Dermis microvascular lymphatic vessel endothelial cell (primary cell): ENCODE measurements at places on chromosomes 1 and 21. TPM values are rescaled to one million over a fixed set of nuclear protein-coding genes. Genes with fewer than 3 reads are reported as not detected.

GRCh38 chr21:31132574-31133242 is 94.4 kb upstream of the KRTAP19-8 start:
- DNase-seq: no peak

DNA sequence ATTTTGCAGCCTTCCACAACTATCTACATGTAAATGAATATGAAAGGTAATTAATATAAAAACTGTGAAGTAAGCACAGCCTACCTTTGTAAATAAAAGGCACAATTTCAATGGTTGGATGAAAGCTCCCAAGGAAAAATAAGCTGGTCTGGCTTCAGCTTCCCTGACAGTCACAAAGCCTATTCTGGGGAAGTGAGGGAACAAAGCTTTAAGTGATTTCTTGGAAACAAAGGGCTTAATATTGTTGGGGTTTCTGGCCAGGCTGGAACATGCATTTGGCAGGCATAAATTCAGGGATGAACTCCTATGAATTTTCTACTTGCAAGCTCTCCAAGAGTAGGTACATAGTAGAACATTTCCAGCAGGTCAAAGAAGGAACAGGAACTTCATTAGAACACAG is 17.3 kb downstream of the BCAS2 start:
- no peak for DNase-seq

- no peak for DNase-seq
These were observed 126.5 kb upstream of the TNFSF4 start for GRCh38 chr1:173333581-173333980.

DNA sequence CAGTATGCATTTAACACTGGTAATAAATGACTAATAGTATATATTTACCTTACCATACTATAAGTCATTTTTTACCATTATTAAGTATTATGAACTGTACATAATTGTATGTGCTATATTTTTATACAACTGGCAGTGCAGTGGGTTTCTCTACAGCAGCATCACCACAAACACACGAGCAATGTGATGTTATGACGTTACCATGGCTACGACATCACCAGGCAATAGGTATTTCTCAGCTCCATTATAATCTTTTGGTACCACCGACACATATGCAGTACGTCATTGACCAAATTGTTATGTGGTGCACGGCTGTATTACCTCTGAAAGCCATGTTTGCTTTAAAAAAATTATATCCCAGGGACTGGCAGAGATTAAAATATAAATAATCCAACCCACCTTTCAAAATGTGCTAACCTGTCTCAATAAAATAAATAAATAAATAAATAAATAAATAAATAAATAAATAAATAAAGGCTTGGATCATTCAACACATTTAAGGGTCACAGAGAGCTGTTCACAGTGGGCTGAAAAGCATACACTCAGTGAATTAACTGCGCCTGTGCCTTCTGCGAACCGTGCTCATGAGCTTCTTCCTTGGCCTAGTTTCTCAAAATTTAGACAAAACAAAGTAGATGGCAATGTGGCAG is 121.4 kb upstream of the SLC35F3 start:
- no peak for DNase-seq

DNA sequence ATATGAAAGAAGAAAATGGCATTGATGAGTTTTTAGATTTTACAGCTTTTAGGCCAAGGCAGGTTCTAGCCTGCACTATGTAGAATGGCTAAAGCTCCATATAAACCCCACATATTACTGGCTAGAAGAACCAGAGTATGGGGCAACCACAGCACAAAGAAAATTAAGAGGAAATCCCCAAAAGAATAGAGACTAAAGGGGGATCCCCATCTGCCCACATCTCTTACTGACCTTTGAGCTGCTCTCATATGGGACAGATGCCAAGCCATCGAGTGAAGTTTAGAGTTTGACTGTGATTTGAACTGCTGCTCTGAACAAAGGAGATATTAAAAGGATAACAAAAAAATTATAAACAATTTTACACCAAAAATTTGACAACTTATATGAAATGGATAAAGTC is 102.2 kb upstream of the HAO2 start:
- no peak for DNase-seq

DNA sequence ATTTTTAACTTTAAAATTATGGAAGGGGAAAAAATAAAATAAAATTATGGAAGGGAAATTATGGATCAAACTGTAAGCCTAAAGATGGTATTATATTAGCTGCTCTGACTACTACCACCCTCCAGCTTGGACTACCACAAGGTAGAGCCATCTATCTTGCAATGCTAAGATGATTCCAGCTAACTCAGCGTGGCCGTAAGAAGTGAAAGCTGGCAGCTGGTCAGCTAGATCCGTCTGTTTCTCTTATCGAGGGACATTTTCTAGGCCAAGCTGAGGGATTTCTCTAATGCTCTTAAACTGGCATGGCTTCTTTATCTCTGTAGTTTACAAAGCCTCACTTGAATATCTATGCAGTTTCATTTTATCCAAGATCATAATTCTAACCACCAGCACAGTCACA is 31.5 kb downstream of the LYST start:
- DNase-seq: no peak

GRCh38 chr1:18542351-18542750 is 61.6 kb downstream of the KLHDC7A start:
- no peak for DNase-seq

The NTNG1 gene
- 0.13 TPM in 2 replicates for total RNA-seq

GRCh38 chr1:160159846-160160245 is 8.4 kb downstream of the ATP1A4 start:
- DNase-seq: no peak

DNA sequence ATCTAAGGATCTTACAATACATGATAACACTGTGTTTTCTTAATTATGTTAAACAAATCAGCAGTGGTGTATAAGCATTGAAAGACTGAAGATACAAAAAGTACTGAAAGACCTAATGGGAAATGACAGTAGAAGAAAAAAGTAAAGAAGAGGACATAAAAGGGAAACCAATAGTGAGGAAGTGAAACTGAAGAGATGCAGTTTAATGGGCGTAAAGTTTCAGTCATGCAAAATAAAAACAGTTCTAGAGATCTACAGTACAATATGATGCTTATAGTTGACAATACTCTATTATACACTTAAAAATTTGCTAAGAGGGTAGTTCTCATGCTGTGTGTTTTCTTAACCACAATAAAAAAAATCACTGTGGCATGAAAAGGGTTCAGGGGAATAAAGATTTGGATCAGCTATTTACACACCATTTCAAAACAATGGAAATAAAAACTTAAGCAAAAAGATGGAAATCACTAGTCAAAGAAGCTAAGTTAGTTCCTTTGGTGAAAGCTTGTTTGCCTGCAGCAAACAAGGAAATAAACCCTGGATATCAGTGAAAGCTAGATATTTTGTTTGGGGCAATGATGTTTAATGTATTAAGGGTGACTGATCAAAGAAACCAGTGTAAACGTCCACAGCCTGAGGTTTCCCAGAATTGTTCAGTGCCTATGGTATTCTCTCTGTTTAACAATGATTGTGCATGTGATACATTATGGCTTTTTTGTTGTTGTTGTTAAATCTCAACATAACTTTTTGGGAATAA is 1160.8 kb upstream of the ADGRL2 start:
- DNase-seq: no peak

The KRTAP7-1 gene
- total RNA-seq: not detected in 2 replicates

- DNase-seq: no peak
These were observed 8.2 kb downstream of the KRTAP27-1 start for GRCh38 chr21:30329203-30329875.

- peak; percentile 35 for DNase-seq
These were observed 9.5 kb upstream of the KCNA2 start for GRCh38 chr1:110615548-110616130.

The S1PR1 gene
- total RNA-seq: 184 and 254 TPM in 2 replicates

DNA sequence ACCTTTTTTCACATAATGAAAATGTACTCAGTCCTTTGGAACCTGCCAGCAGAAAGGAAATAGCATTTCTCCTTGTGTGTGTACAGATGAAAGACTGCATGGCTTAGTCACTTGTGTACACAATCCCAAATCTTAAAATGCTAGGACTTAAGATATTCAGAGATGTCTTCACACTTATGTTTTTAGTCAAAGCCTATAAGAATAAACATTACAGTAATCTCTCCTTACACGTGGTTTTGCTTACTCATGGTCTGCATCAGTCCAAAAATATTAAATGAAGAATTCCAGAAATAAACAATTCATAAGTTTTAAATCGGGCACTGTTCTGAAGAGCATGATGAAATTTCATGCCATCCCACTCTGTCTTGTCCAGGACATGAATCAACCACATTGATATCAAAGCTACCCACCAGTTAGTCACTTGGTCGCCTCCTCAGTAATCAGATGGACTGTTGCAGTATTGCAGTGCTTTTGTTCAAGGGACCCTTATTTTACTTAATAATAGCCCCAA is 75.7 kb upstream of the RRP15 start:
- no peak for DNase-seq

DNA sequence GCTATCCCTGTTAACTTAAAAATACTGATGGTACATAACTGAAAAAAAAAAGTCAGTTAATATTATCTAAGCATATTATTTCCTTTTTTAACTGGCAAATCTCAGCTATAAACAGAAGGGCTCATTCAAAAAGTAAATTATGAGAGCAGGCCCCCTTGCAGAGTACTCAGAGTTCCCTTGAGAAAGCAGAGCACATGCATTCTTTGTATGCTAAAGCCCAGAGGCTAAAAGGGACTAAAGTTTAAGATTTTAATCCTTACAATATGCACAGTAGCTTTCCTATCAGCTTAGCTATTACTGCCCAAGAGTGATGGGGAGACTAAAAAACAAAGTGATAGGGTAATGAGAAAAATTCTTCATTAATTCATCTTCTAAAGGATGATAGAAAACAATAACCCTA is 18.5 kb downstream of the SLC16A1 start:
- no peak for DNase-seq

The MATN1 gene
- under 0.01 TPM in 1 of 2 replicates, not detected in the other for total RNA-seq

The CRNN gene
- not detected in 2 replicates for total RNA-seq

DNA sequence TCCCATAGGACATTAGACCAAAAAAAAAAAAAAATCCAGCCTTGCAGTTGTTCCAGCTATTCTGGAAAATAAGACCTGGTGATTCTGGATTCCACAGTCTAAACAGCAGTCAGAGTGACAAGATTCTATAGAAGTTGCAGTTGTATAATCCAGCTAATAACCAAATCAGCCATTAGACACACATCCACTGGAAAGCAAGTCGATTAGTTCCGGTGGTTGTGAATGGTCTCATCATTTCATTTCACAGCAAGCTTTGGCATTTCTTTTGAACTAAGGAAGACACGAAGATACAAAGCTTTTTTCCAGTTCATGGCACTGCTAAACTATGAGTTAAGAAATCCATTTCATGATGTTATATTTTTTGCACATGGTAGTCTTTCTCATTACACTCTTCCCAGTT is 54.4 kb upstream of the FAM89A start:
- DNase-seq: no peak

- DNase-seq: no peak
These were observed 9.7 kb downstream of the CA6 start for GRCh38 chr1:8955406-8955805.

The SEC16B gene
- total RNA-seq: 0.39 and 1.1 TPM in 2 replicates

DNA sequence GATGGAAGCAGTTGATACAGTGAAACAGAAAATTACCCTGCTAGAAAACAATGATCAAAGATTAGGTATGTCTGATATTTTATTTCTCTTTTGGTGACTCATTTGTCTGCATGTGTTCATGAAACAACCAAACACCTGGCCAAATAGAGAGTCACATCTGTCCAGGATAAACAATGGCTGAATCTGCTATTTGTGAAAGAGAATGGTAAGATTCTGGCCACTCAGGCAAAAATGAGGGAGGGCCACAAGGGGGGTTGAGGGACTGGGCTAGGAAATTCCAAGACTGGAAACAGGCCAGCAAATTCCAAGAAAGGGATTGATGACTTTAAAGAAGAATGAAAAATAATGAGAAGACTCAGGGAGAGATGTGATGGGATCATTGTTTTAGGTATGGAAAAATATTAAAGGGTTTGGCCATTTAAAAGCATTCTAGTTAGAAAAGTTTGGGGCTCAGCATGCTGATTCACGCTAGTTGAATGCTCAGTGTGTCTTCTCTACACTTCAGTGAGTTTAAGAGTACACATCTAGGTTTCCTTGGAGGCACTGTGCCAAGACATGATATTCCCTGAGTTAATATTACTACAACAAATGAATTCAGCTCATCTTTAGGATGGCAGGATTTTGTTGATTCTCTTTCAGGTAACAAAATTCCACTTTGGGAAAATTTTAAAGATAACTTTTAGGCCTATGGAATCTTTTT is 44.9 kb downstream of the TRAF5 start:
- DNase-seq: peak; percentile 47
